ENCODE measurements at places on chromosomes 11 and 22.

GRCh38 chr11:31366795-31367194 lies 2.7 kb downstream of the DCDC1 start:
- DNase-seq, result peak; percentile 19

GRCh38 chr11:69337211-69337721 lies 43.3 kb downstream of the MYEOV start:
- no peak for DNase-seq

GRCh38 chr11:122069707-122070360 lies 46.2 kb downstream of the BLID start:
- no peak for DNase-seq

DNA sequence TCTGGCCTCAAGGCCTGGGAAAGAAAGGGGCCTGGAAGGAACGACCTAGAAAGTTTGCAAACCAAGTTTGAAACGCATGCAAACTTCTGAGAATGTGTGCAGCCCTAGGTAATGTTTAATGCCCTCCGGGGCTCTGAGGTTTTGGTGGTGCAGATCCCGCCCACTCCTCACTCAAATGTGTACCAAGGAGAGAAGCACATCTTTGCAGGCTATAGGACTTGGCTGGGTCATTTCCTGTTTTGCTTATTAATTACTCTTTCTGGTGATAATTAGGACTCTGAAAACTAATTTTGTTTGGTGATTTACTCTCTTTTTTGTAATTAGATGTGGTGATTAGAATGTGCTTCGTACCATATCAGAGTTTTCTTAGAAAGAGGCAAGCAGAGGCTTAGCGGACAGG lies 625.9 kb upstream of the CADM1 start:
- DNase-seq, result no peak

- DNase-seq, result peak; percentile 64
These were observed 9.3 kb downstream of the INS start for GRCh38 chr11:2151500-2152257.

- DNase-seq, result no peak
These were observed 4.2 kb downstream of the TSSC4 start for GRCh38 chr11:2404735-2405196.

DNA sequence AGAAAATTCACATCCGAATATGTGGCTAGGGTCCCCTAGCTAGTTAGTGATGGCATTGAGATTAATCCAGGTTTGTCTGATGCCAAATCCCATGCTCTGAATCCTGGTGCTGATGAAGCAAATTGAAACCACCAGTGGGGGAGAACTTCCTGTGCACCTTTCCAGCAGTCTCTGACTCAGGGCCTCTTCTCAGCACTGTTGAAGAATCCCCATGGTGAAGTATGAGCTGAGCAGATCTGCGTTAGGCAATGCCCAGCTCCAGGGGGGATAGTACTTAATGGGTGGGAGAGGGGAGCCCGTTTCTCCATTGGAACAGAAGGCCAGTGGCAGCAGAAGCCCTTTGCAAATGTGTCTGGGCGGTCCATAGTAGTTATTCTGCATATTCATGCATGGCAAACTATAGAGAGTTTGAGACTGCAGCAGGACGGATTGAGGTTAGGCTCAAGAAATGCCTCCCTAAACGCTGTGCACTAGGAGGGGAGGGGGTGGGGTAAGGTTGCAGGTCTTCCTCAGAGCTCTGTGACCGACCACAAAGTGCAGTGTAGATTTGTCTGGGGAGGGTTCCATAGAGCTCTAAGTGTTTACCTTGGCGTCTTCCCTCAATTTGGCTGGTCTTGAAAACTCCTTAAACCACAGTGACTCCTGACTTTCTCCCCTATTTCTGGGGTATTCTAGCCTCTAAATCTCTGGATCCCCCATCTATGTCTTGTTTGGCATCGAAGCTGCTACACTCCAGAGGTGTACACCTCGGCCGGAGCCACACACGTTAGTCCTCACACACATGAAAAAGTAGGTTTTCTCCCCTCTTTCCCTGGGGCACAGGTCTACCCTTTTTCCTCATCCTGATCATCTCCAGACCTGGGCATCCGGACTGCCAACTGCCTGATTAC lies 4.8 kb downstream of the POU2F3 start:
- DNase-seq, result no peak

- no peak for DNase-seq
These were observed 99.6 kb downstream of the CSNK2A3 start for GRCh38 chr11:11253497-11253896.

DNA sequence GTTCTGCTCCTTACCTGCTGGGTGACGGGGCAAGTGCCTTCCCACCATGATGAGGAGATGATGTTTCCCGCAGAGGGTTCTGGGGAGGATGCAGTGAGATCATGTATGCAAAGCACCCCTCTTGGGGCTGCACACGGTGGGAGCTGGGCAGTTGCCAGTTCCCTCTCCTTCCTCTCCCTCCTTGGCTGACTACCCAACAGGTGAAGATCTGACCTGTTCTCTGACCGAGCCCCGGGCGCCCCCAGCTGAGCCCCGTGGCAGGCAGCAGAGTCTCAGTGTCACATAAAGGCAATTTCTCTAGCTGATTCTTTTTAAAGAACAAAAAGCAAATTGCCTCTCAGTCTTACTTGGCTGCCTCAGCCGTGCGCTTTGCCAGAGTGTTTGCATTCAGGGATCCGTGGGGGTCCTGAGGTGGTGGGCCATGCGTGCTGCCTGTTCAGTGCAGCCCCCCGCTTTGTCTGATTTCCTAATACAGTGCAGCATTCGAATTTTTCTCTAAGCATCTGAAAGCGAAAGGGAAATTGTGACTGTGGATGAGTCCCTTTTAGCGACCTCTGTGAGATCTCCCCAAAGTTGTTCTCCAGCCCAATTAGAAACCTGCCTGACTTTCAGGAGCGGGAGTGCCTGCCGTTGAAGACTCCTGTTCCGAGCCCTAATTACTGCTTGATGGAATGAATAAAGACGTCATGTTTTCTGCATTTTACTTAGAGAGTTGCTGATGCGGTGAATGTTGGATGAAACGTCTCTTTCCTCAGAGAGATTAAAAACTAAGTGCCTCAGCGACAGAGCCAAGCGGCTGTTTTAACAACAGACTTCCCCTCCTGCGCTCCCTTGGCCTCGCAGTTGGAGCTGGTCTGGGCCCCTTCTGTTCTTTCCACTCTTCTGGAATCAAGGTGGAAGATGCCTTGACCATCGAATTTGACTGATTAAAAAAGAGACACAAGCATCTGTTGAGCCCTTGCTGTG lies 86.0 kb downstream of the GRIK4 start:
- DNase-seq, result no peak

- DNase-seq, result no peak
These were observed 86.2 kb upstream of the ASPHD2 start for GRCh38 chr22:26342745-26343410.

DNA sequence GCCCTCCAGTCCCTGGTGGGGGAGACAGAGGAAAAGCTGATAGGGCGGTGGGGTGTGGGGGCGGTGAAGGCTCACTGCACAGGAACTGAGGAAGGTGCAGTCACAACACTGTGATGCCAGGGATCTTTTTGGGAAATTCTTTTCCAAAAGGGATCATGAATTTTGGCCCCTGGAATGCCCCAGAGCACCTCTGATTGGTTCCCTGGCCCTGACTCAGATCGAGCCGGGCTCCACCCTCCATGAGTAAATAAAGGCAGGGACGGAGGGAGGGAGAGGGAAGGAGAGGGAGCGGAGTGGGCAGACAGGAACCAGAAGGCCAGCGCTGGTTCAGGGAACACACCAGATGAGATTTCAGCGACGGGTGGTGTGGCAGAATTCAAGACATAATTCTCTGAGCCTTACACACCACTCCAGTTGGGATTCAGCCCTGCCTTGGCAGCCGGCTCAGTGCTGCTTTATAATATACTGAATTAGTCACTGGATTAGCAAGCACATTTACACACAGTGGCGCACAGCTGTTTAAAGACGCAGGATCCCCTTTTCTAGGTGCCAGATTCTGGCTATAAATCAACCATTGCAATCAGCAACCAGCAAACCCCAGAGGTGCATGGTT lies 80.3 kb downstream of the ETS1 start:
- DNase-seq, result peak; percentile 44

GRCh38 chr11:79035881-79036280 lies 404.9 kb downstream of the TENM4 start:
- no peak for DNase-seq

DNA sequence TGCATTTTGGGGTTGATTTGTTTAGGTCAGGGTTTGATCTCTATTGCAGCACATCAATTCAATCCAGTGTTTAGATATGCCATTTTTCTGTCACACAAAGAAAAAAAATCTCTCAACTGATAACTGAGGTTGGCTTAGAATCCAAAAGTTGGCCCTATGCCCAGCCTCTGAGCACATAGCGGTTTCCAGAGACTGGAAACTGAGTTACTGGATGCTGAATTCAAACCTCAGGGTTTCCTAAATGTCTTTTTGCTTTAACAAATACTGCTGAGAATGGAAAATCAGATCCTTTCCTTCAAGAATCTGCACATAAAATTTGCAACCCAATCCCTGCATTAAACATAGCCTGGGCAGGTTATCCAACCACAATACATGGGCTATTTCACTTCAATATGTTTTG lies 4.0 kb downstream of the P4HA3 start:
- no peak for DNase-seq

GRCh38 chr22:27003297-27003696 lies 345.9 kb downstream of the MIAT start:
- no peak for DNase-seq

GRCh38 chr11:110087812-110088534 lies 5.2 kb upstream of the ZC3H12C start:
- no peak for DNase-seq

DNA sequence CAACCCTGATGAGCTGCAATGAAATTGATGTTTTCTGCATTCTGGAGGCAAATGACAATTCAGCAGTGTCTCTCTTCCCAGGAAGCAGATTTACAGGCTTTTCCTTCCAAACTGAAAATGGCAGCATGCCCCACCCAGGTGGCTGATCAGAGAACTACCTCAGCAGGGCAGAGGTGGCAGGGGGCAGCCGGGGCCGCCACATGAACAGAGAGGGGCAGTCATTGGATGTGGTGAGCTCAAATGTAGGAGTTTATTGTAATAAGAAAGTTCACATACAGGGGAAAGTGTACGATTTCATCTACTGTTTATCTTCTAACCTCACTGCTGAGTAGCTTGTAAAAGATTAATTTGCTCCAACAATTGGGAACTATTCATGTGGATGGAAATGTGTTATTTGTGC lies 15.7 kb upstream of the PARVA start:
- DNase-seq, result no peak

DNA sequence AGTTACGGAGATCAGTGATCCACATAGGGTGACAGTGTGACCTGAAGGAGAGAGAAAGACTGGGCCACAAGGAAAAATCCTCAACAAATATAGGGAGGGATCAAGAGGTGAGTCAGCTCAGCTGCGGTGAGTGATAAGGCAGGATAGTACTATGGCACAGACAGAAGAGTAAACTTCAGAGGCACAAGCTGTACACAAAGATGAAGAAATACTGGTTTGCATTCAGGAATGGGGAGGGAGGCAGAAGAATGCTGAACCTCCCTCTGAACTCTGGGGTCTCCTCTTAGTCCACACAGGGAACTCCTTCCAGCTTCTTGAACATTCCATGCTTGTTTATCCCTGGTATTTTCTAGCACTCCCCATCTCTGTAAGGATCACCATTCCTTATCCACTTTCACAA lies 162.7 kb downstream of the BARX2 start:
- DNase-seq, result no peak

- DNase-seq, result no peak
These were observed 106.9 kb upstream of the NAV2 start for GRCh38 chr11:19605520-19606371.

DNA sequence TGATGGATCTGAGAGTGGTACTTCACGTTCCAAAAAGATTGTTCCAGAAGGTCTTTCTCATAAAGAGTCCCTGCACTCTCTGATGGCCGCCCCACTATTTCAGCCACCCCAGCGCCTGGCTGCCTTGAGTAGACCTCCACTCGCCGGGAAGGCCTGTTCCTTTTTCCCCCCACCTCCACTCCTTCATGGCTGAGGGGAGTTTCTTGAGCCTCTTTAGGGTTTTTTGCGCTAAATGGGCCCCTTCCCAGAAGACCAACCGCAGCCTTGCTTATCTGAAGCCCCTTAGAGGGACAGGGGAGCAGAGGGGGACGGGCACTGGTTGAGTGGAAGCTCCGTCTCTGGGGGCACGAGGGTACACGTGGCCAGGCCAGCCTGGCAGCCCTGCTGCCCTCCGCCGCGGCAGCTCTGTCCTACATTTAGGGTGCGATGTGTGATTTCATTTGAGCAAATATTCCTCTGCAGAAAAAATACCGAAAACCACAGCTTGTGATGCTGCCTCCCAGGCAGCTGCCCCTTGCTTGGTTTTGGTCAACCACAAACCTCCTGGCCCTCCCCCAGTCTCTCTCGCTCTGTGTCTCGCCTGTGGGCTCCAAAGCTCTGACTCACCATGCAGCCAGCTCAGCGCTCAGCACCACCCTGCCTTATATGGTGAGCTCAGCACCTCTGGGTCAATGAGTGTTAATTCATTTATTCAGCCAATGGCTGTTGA lies 88.7 kb downstream of the TP53I11 start:
- peak; percentile 66 for DNase-seq

- DNase-seq, result no peak
These were observed 195.9 kb downstream of the DSCAML1 start for GRCh38 chr11:117601006-117601708.

GRCh38 chr11:31231601-31232000 lies 137.9 kb downstream of the DCDC1 start:
- DNase-seq, result no peak

DNA sequence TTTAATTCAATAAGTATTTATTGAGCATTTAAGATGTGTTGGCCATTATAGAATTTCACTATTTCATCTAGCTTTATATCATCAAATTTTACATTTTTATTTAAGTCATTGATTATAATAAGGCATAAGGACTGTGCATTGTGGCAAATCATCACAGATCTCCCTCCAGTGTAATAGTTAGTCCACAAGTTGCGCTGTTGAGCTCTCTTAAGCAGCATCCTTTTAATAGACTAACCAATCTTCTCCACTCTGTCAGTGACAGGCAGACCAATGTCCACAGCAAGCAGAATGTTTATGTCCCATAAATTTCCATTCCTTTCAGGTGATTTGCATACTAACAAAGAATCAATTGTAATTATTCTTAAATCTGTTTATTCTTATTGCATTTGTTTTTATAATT lies 595.3 kb upstream of the CCDC90B start:
- no peak for DNase-seq

DNA sequence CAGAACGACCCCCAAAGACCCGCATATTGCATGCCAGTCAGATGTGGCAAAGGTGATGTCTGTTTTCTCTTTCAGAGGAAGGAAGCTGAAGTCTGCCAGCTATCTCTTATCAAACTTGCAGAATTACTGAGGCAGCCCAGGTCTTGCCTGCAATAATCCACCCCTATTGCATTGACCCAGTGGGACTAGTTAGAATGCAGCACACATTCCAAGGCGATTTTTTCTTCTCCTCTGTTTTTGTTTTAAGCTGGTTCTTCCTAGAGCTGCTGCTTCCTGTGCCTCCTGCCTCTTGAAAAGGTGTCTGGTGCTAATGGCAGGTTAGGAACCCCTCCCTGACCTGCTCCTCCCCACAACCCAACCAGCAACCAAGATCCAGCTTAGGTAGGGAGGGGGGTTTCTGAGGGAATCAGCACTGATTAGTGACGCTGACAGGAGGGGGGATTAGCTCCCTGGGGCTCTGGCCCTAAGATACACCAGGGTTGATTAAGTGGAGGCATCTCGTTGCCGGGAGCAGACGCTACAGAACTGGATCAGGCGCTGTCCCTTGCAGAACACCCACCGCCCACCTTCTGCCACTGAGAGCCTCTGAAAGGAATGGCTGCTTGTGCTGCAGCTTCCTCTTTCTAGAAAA lies 2.8 kb downstream of the NTM start:
- no peak for DNase-seq

Measured in effector memory CD4-positive, alpha-beta T cell (primary cell).